Activated CD8-positive, alpha-beta memory T cell treated with anti-CD3 and anti-CD28 coated beads, Interleukin-2, amount 10 ng/mL, durations not matched to agents 7 days and 5 days (primary cell): ENCODE measurements at places on chromosomes 3 and 15. TPM values are rescaled to one million over a fixed set of nuclear protein-coding genes. Genes with fewer than 3 reads are reported as not detected.
A peak's percentile ranks its signal among the peaks of the same experiment; 100 is the strongest.

DNA sequence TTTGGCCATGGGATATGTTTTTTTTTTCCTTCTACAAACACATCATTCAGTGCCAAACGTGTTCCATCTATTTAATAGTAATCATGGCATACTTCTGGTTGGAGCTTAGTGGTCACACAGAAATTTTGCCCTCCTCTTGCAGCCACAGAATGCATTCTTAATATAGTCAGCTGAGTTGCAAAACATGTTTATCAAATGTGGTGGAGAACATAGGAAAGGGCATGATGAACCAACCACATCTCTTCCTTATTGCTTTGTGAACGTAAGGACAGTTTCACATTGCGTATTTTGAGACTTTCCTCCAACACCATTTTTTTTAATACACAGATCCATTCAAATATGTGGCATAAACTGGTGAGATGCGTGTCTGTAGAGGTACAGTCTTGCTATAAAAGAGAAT, 106.8 kb downstream of the BBX start:
- no peak for DNase-seq
- no peak overlapping the region for H3K27ac ChIP-seq
- peaks cover 1% of the 10 kb centered on the region for H3K36me3 ChIP-seq
- peaks cover 27% of the 10 kb centered on the region for H3K4me1 ChIP-seq

DNA sequence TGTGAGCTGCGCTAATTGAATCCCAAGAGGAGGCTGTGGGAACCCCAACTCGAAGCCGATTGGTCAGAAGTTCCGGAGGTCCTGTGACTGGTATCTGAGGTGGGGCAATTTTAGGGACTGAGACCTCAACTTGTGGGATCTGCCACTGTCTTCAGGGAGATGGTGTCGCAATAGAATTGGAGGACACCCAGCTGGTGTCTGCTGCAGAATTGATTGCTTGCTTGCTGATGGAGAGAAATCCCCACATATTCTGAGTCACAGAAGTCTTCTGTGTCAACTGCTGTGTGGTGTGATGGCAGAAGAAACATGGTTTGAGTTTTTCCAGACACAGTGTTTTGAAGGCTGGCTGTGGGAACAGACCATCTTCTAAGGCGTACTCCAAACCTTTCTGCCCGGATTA, 99.7 kb upstream of the PLXNA1 start:
- no peaks in the 10 kb centered on the region for H3K36me3 ChIP-seq
- peaks cover 2% of the 10 kb centered on the region for H3K4me1 ChIP-seq
- H3K27me3 ChIP-seq, result no peaks in the 10 kb centered on the region
- H3K4me3 ChIP-seq, result no peak overlapping the region
- no peak for DNase-seq

- H3K27ac ChIP-seq, result peak overlapping the region; percentile 1
- H3K36me3 ChIP-seq, result peaks cover 5% of the 10 kb centered on the region
Observed at GRCh38 chr15:77067691-77068367, 3.1 kb downstream of the TSPAN3 start.

- DNase-seq, result no peak
- H3K4me1 ChIP-seq, result peaks cover 36% of the 10 kb centered on the region
- H3K36me3 ChIP-seq, result peaks cover 4% of the 10 kb centered on the region
- H3K27me3 ChIP-seq, result no peaks in the 10 kb centered on the region
- peak overlapping the region; percentile 72 for H3K4me3 ChIP-seq
Observed at GRCh38 chr3:182981038-182981380, 671 bp upstream of the DCUN1D1 start.

- no peak overlapping the region for H3K4me3 ChIP-seq
- H3K4me1 ChIP-seq, result no peaks in the 10 kb centered on the region
- peaks cover 15% of the 10 kb centered on the region for H3K27me3 ChIP-seq
Observed at GRCh38 chr3:39473452-39474125, 6.1 kb downstream of the MOBP start.

DNA sequence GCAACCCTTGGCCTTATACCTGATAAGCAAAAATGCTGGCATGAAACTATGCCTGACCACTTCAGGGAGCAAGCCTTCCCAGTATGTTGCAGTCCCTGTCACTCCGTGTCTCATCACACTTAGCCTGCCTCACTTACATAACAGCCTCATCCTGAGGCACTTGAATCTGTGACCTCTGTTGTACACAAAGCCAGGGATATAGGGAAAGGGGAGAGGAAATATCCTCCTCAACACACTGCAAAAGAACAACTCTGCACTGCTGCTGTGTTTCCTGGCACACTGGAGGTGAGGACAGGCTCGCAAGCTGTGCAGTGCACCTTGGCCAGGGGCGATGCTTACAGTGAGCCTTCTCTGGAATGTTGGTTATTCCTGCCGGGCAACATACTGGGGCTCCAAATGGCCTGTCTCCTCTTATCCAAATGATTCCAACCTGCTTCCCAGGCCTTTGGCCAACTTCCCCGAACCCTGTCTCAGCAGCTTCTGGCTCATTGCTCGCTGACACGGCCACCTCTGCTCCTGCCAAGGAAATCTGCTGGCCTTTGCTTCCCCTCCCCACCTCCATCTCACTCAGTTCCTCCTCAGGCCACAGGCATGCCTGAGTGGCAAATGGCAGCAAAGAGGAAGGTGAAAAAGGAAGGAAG, 109.2 kb downstream of the CD47 start:
- peaks cover 3% of the 10 kb centered on the region for H3K36me3 ChIP-seq
- no peaks in the 10 kb centered on the region for H3K27me3 ChIP-seq
- H3K27ac ChIP-seq, result no peak overlapping the region
- H3K4me1 ChIP-seq, result peaks cover 26% of the 10 kb centered on the region
- DNase-seq, result no peak

DNA sequence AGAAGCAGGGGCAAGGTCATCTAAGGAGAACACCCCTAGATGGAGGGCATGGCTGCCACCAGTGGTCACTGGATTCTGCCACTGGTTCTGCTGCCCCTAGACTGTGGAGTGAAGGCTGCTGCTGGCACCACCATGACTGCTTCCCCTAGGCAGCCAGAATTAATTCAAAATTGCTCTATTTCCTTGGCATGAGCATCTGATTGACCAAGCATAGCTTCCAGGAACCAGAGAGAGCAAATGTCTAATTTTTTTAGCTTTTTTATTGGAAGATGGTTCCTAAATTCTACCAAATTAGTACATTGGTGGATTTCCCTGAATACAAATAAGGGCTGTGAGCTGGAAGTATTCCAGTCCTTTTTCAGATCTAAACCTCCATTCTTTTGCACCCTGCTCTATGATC, 270.2 kb upstream of the GBE1 start:
- H3K4me1 ChIP-seq, result no peaks in the 10 kb centered on the region
- no peaks in the 10 kb centered on the region for H3K27me3 ChIP-seq
- no peak for DNase-seq

DNA sequence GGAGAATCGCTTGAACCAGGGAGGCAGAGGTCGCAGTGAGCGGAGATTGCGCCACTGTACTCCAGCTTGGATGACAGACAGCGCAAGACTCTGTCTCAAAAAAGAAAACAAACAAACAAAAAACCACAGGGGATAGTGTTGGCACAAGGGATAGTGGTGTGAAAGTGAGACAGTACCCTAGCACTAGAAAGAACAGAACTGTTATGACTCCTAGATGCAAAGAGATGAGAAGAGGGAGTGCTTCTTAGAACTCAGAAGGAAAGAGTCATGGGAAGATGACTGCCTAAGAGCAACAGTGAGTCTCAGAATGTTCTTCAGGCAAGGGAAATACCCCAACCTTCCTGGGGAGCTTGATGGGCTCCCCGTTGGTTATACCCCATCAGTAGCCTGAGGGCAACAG, 17.8 kb upstream of the ZNF770 start:
- H3K4me1 ChIP-seq, result no peaks in the 10 kb centered on the region
- no peak overlapping the region for H3K27ac ChIP-seq
- H3K4me3 ChIP-seq, result no peak overlapping the region
- H3K36me3 ChIP-seq, result no peaks in the 10 kb centered on the region

- H3K4me1 ChIP-seq, result peaks cover 9% of the 10 kb centered on the region
- H3K27ac ChIP-seq, result peak overlapping the region; percentile 50
- peak; percentile 69 for DNase-seq
- no peaks in the 10 kb centered on the region for H3K27me3 ChIP-seq
Observed at GRCh38 chr3:141913150-141913811, 36.8 kb downstream of the ATP1B3 start.

GRCh38 chr3:81013360-81013759, 748.1 kb downstream of the GBE1 start:
- H3K36me3 ChIP-seq, result no peaks in the 10 kb centered on the region
- H3K27ac ChIP-seq, result no peak overlapping the region
- H3K4me3 ChIP-seq, result no peak overlapping the region
- DNase-seq, result no peak

DNA sequence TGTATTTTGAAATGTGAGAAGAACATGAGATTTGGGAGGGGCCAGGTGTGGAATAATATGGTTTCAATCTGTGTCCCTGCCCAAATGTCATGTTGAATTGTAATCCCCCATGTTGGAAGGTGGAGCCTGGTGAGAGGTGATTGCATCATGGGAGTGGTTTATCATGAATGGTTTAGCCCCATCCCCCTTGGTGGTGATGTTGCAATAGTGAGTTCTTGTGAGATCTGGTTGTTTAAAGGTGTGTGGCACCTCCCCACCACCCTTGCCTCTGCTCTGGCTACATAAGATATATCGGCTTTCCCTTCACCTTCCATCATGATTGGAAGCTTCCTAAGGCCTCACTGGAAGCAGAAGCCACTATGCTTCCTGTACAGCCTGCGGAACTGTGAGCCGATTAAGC, 23.9 kb upstream of the TMEM108 start:
- no peaks in the 10 kb centered on the region for H3K4me1 ChIP-seq
- H3K27me3 ChIP-seq, result no peaks in the 10 kb centered on the region
- DNase-seq, result no peak
- no peak overlapping the region for H3K27ac ChIP-seq

- peaks cover 3% of the 10 kb centered on the region for H3K4me1 ChIP-seq
- H3K27ac ChIP-seq, result no peak overlapping the region
- H3K4me3 ChIP-seq, result no peak overlapping the region
- no peaks in the 10 kb centered on the region for H3K27me3 ChIP-seq
- no peak for DNase-seq
Observed at GRCh38 chr3:66450390-66451022, 50.3 kb downstream of the LRIG1 start.

GRCh38 chr3:170220871-170221270, 1.4 kb upstream of the PRKCI start:
- H3K27me3 ChIP-seq, result no peaks in the 10 kb centered on the region
- H3K4me1 ChIP-seq, result peaks cover 24% of the 10 kb centered on the region
- H3K27ac ChIP-seq, result no peak overlapping the region

- peaks cover 7% of the 10 kb centered on the region for H3K36me3 ChIP-seq
- no peak overlapping the region for H3K27ac ChIP-seq
- no peaks in the 10 kb centered on the region for H3K27me3 ChIP-seq
- H3K4me3 ChIP-seq, result no peak overlapping the region
- DNase-seq, result no peak
Observed at GRCh38 chr15:98823012-98823458, 174.7 kb downstream of the IGF1R start.

GRCh38 chr3:185081521-185081920, 71.3 kb downstream of the C3orf70 start:
- no peaks in the 10 kb centered on the region for H3K4me1 ChIP-seq
- H3K27me3 ChIP-seq, result peaks cover 16% of the 10 kb centered on the region
- no peaks in the 10 kb centered on the region for H3K36me3 ChIP-seq
- DNase-seq, result no peak
- no peak overlapping the region for H3K27ac ChIP-seq

DNA sequence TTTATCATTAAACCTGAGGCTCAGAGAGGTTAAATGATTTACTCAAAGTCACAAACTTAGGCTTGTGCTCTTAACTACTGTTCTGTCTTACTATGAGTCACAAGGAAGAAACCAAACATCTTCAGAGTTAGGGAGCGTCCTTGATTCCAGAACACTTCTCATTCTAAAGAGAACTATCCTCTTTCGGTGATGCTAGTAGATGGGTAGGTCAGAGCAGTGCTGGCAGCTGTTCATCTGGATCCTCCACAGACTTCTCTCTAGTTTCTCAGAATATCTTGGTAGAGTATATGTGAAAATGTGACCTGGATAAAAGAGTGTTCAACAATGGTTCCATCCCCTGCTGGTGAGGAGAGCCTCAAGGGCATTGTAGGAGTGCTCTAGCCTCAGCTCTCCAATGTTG, 3.3 kb downstream of the ARL6IP5 start:
- peak overlapping the region; percentile 83 for H3K27ac ChIP-seq
- H3K27me3 ChIP-seq, result no peaks in the 10 kb centered on the region
- H3K4me3 ChIP-seq, result peak overlapping the region; percentile 97
- DNase-seq, result no peak
- H3K4me1 ChIP-seq, result peaks cover 63% of the 10 kb centered on the region
- peaks cover 59% of the 10 kb centered on the region for H3K36me3 ChIP-seq

DNA sequence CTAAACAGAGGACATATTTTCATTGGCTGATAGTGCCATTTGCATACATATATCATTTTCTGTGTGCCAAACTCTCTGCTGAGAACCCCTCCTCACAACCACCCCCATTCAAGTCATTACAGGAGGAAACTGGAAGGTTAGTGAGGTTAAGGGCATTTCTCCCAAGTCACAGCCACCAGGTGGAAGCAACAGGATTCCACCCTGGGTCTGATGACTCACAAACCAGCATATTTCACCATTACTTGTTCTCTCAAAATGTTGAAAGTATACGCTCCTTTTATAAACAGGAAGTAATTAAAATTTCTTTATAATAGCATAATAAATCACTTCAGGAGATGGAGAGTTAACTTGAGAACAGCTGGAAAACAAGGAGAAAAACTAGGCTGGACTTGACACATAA, 398.6 kb upstream of the WNT5A start:
- H3K27ac ChIP-seq, result no peak overlapping the region
- H3K4me3 ChIP-seq, result no peak overlapping the region
- no peaks in the 10 kb centered on the region for H3K36me3 ChIP-seq

GRCh38 chr3:59970376-59970775, 920.6 kb upstream of the CFAP20DC start:
- H3K4me1 ChIP-seq, result no peaks in the 10 kb centered on the region
- H3K27ac ChIP-seq, result no peak overlapping the region
- DNase-seq, result no peak
- H3K27me3 ChIP-seq, result no peaks in the 10 kb centered on the region

DNA sequence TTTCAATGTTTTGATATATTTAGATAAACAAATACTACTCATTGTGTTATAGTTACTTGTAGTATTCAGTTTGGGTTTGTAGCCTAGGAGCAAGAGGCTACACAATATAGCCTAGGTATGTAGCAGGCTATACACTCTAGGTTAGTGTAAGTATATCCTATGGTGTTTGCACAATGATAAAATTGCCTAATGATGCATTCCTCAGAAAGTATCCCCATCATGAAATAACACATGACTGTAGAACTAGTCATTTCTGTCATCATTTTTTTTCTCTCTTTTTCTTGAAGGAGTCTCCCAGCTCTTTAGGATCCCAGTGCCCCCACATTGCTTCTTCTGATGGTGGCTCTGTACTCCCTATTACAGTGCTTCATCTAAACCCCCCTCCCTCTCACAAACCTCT, 157.7 kb upstream of the CADPS start:
- H3K36me3 ChIP-seq, result no peaks in the 10 kb centered on the region
- no peaks in the 10 kb centered on the region for H3K4me1 ChIP-seq
- H3K4me3 ChIP-seq, result no peak overlapping the region
- no peak for DNase-seq

DNA sequence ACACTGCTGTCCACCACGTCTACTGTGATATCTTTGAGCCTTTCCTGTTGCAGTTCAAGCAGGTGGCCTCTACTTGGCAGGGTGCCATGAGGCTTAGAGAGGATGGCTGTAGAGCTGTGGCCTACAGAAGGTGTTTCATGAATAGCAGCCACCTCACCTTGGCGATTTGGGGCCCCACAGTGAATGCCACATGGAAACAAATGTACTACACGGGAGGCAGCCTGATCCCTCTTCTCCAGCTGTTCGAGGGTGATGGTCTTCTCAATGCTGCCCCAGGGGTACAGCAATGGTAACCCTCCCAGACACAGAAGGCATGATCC, 70.7 kb downstream of the FAM43A start:
- no peak for DNase-seq
- H3K4me3 ChIP-seq, result no peak overlapping the region
- no peak overlapping the region for H3K27ac ChIP-seq
- peaks cover 17% of the 10 kb centered on the region for H3K27me3 ChIP-seq

The CCDC13 gene
- total RNA-seq, result 0.41 TPM

The FBXL2 gene
- total RNA-seq, result not detected

The GOLGA6L2 gene
- not detected for total RNA-seq

The CHST2 gene
- total RNA-seq, result 16.3 TPM

The EPHB1 gene
- 2.2 TPM for total RNA-seq

The PTPRG gene
- total RNA-seq, result 0.21 TPM
